ENCODE measurements at places on chromosomes 16 and 17.

DNA sequence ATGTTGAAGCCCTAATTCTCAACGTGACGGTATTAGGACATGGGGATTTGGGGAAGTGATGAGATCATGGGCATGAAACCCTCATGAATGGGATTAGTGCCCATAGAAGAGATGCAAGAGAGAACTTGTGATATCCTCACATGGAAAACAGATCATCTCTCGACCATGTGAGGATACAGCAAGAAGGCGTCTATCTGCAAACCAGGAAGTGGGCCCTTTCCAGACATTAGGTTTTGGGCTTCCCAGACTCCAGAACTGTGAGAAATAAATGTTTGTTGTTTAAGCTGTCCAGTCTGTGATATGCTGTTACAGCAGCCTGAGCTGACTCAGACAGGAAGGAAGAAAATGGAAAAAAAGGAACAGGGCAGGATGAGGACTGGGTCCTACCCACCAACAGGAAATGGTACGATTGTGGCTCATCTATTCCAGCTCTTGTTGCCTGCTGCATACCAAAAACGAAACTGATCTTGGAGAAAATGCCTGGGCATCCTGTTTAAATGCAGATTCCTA, 21.9 kb upstream of the SSTR2 start:
- DNase-seq: no peak

DNA sequence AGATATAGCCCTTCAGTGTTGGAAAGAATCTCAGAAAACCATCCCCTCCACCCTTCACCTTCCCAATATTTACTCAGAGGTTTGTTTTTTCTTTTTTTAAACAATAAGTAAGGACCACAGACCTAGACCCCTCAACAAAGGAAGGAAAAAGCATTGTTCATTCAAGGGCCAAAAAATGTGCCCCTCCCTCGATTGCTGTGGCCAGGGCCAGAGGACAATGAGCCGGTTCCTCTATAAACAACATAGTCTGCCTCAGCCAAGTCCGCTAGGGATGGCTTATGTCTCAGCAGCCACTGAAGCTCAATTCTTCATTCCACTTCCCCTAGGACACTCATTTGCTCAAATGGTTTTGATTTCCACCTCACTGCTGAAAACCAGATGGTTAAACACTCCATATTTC, 24.0 kb downstream of the TRIM16 start:
- no peak for DNase-seq

DNA sequence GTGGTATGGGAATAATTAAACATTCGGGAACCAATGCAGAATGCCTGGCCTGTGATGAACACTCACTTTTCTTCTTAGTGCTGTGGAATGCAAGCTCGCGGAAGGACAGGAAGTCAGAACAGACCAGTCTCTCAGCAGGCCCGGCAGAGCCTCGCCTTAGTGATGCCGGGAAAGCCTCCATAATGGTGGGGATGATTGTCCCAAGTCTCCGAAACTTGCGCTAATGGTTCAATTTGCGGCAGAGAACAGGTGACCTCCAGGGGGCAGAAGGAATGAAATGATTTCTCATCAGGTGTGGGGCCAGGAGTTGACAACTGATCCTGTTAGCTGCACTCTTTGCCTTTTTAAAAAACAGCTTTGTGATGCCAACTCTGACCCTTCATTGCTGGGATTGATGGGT, 170.6 kb downstream of the GSG1L start:
- no peak for DNase-seq

DNA sequence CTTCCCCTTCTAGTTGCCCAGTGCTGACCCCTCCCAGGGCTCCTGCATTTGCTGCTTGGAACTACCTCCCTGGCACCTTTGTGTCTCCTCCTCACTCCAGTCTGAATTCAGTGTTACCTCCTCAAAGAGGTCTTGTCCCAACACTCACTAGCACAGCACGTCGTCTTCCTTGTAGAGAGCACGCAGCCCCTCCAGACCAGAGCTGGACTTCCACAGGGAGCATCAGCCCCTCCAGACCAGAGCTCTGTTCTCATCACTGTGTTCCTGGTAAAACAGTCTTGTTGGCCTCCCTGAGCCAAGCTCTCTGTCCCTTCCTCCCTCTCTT, 27.8 kb upstream of the MGAT5B start:
- DNase-seq: no peak

GRCh38 chr17:2017274-2017941, 7.7 kb downstream of the RTN4RL1 start:
- no peak for DNase-seq

- DNase-seq: no peak
Observed at GRCh38 chr17:70024253-70024652, 50.8 kb upstream of the KCNJ16 start.

GRCh38 chr16:31876951-31877828, 3.6 kb downstream of the ZNF267 start:
- no peak for DNase-seq

GRCh38 chr17:61420745-61421398, 21.2 kb downstream of the TBX2 start:
- DNase-seq: no peak

DNA sequence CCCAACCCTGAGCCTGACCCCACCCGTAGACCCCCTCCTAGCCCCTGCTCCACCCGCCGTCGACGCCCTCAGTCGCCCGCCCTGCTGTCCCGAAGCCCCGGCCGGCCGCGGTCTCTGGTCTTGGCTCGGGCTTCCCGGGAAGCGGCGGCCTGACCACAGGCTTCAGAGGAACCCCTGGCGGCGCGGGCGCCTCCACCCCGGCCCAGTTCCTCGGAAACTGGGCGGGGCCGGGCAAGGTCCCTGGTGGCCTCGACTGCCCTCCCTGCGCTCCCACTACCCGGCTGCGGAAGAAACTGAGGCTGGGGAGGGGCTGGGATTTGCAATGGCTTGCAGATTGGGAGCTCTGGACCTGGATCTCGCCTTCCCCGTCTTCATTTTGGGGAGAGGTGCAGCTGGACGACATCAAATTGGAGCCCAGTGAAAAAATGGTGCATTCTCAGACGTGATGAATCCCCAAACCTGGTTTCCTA, 692 bp upstream of the SOCS1 start:
- DNase-seq: no peak

DNA sequence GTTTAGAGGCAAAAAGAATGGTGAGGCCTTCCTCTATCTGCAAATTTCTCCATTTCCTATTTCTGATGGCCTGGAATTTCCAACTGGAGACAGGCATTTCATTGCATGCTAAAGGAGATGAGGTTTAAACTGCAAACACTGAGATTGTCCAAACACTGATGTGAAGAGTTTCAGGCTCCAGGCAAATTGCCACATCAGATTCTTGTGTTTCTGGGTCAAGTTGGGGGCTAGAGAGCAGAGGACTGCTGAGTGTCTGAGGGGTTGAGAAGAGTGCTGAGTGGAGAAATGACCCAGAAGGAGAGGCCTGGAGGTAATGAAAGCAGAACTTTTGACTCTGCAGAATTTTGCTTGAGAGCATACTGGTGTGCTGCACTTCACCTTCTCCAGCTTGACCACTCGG, 216.7 kb upstream of the MPHOSPH6 start:
- DNase-seq: no peak

GRCh38 chr16:80816356-80816755, 12.0 kb upstream of the CDYL2 start:
- DNase-seq: no peak
